Neural crest cell (in vitro differentiated cells): ENCODE measurements at places on chromosomes 1 and 21. TPM values are rescaled to one million over a fixed set of nuclear protein-coding genes. Genes with fewer than 3 reads are reported as not detected.

DNA sequence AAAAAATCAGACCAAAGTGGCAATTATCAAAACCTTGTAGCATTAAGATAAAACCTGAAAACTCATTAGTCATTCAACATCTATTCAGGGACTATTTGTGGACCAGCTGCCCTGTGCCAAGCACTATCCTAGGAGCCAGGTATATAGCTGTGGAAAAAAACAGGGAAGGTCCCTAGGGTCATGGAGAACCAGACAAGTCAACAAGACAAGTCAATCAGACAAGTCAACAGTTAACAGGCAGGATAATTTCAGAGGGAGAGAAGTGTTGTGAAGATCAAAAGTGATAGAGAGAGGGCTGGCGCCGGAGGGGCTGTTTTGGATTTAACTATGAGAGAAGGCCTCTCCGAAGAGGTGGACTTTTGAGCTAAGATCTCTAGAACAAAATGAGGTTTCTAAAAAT, 3.3 kb upstream of the ATP1A4 start:
- H3K4me3 ChIP-seq = no peak overlapping the region
- peaks cover 4% of the 10 kb centered on the region for H3K4me1 ChIP-seq
- DNase-seq = no peak
- H3K27ac ChIP-seq = no peak overlapping the region
- no peaks in the 10 kb centered on the region for H3K27me3 ChIP-seq
- H3K36me3 ChIP-seq = no peaks in the 10 kb centered on the region

Gene HOOK1
- 2.1 TPM in 2 replicates for total RNA-seq

DNA sequence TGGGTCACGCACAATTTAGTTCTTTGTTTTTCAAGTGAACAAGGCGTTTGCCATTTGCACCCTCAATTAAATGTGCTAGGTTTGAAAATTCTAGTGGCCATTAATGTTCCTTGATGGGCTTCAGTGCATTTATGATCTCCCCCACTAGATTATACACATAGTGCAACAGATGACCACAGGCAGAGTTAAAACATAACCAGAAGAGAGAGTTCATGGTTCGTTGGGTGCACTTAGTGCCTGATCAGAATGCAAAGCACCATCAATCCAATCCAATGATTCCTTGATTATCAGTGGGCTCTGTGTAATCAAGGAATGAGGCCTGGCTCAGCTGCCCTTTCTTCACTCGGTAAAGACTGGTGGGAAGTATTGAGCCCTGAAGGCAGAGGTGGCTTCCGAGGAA, 334.5 kb downstream of the PRDM2 start:
- no peak for DNase-seq

GRCh38 chr1:55257958-55258357, 42.8 kb upstream of the USP24 start:
- no peak overlapping the region for H3K4me3 ChIP-seq
- H3K4me1 ChIP-seq = no peaks in the 10 kb centered on the region
- H3K27ac ChIP-seq = no peak overlapping the region
- no peaks in the 10 kb centered on the region for H3K36me3 ChIP-seq

Gene PAQR6
- 15.8 and 17.1 TPM in 2 replicates for total RNA-seq

- peak overlapping the region; percentile 94 for H3K27ac ChIP-seq
- peaks cover 54% of the 10 kb centered on the region for H3K4me1 ChIP-seq
- H3K27me3 ChIP-seq = no peaks in the 10 kb centered on the region
- H3K36me3 ChIP-seq = no peaks in the 10 kb centered on the region
- peak overlapping the region; percentile 60 for H3K4me3 ChIP-seq
Measured at GRCh38 chr1:201495551-201496295, 11.2 kb downstream of the CSRP1 start.

- no peaks in the 10 kb centered on the region for H3K36me3 ChIP-seq
- H3K4me3 ChIP-seq = no peak overlapping the region
- DNase-seq = no peak
Measured at GRCh38 chr21:27406300-27407009, 439.6 kb upstream of the ADAMTS5 start.

DNA sequence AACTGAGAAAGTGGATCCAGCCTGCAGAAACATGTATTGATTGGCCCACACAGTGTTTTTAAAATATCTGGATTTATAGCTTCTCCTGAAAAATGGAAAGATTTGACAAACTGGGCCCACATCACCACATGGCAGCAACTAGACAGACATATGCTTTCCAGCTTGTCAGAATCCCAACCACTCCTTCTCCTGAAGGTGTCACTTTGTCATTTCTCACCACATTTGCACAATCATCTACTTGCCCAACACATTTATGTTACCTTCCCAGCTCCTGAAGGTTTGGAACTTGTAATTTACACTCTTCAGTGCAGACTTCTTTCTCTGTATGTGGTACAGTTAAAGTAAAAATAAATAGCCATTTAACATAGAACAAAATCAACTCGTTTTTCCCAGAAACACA, 126.1 kb upstream of the KIAA1614 start:
- no peaks in the 10 kb centered on the region for H3K27me3 ChIP-seq
- peaks cover 6% of the 10 kb centered on the region for H3K36me3 ChIP-seq
- no peak overlapping the region for H3K4me3 ChIP-seq
- no peak for DNase-seq
- H3K4me1 ChIP-seq = peaks cover 5% of the 10 kb centered on the region
- no peak overlapping the region for H3K27ac ChIP-seq

- no peak overlapping the region for H3K27ac ChIP-seq
- H3K4me3 ChIP-seq = no peak overlapping the region
- H3K4me1 ChIP-seq = no peaks in the 10 kb centered on the region
- peaks cover 7% of the 10 kb centered on the region for H3K36me3 ChIP-seq
- H3K27me3 ChIP-seq = no peaks in the 10 kb centered on the region
Measured at GRCh38 chr1:222697203-222697602, 15.1 kb downstream of the AIDA start.

Gene SLC44A3
- 0.64 and 0.77 TPM in 2 replicates for total RNA-seq

DNA sequence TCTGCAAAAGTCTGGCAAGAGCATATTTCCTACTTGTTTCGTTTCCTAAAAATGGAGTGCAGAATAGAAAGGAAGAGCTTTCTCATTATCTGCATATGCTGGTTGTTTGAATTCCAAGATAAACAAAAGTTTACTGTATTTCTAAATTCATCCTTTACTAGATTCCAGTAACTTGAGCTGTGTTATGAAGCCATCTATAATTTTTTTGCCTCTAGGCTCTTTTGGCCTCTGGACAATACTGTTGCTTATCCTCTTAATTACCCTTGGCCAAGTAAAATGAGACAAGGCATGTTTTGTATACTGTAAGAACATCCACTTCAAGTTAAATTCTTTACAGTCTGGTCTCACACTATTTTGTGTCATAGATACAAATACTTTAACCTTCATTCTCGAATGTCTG, 45.6 kb upstream of the HFM1 start:
- no peak overlapping the region for H3K27ac ChIP-seq
- H3K4me1 ChIP-seq = peaks cover 10% of the 10 kb centered on the region
- H3K27me3 ChIP-seq = no peaks in the 10 kb centered on the region
- DNase-seq = no peak

DNA sequence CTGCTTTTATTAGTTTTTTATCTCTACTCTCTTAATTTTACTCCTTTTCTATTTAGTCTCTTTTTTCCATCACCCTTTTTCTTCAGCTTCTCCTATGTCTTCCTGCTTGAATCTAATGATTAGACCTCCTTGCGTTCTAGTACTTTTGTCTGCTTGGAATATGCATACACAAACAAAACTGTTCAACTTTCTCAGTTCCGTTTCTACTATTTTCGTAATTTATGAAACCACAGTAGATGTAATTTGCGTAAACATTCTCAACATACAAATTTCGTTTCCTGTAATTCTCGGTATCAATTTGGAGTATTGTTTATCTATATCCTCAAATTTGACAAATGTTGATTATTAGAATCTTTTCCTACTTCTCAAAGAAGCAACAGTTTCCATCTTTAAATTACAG, 772.5 kb downstream of the USP25 start:
- H3K27ac ChIP-seq = no peak overlapping the region
- no peak for DNase-seq
- no peaks in the 10 kb centered on the region for H3K27me3 ChIP-seq
- peaks cover 6% of the 10 kb centered on the region for H3K4me1 ChIP-seq

Gene PRELP
- 2.9 and 3.4 TPM in 2 replicates for total RNA-seq

GRCh38 chr1:111218701-111219556, 8.6 kb upstream of the CHI3L2 start:
- no peak for DNase-seq
- peak overlapping the region; percentile 20 for H3K27ac ChIP-seq
- no peak overlapping the region for H3K4me3 ChIP-seq
- no peaks in the 10 kb centered on the region for H3K27me3 ChIP-seq
- peaks cover 21% of the 10 kb centered on the region for H3K4me1 ChIP-seq

- H3K36me3 ChIP-seq = no peaks in the 10 kb centered on the region
- no peak for DNase-seq
- H3K27me3 ChIP-seq = no peaks in the 10 kb centered on the region
- peak overlapping the region; percentile 1 for H3K27ac ChIP-seq
- H3K4me1 ChIP-seq = no peaks in the 10 kb centered on the region
Measured at GRCh38 chr1:7278827-7279765, 492.0 kb upstream of the VAMP3 start.
